Skin of body (tissue), 3 donors: ENCODE measurements at places on chromosomes 3 and 15.

DNA sequence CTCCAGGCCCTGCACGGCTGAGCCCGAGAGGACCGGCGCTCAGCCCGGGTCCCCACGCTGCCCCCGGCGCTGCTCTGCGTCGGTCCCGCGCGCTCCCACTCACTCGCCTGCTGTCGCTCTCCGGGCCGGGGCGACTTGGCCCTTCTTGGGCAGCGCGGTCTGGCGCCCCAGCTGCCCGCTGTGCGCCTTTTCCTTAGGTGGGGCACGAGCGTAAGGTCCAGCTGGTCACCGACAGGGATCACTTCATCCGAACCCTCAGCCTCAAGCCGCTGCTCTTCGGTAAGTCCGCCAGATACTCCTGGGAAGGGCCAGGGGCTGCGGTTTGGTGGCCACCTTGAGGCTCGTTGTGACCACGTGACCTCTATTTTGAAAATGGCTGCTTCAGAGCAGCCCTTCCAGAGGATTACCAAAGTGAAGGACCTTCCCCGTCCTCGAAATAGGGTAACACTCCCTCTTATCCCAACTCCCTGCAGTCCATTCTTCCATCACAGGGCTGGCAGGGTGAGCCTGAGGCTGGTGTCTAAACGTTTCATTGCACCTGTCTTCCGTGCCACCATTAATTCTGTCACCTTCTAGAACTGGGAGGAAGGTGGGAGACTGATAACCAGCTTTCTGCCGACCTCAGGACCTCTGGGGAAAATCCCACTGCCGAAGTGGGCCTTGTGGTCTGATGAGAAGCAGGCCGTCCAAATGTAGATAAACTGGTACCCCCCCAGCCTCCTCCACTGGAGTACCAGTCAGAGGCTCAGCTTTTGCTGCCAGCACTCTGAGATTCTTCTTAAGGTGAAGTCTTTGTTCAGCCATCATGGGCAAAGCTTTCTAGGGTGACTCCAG, 812 bp downstream of the P4HTM start:
- DNase-seq, result no peak

GRCh38 chr3:62416144-62416543, 42.8 kb upstream of the FEZF2 start:
- no peak for DNase-seq

GRCh38 chr3:52671676-52672075, 14.0 kb downstream of the PBRM1 start:
- DNase-seq, result no peak

GRCh38 chr3:156488767-156489166, 66.2 kb downstream of the SSR3 start:
- no peak for DNase-seq

GRCh38 chr15:39852250-39852649, 67.8 kb downstream of the GPR176 start:
- no peak for DNase-seq

DNA sequence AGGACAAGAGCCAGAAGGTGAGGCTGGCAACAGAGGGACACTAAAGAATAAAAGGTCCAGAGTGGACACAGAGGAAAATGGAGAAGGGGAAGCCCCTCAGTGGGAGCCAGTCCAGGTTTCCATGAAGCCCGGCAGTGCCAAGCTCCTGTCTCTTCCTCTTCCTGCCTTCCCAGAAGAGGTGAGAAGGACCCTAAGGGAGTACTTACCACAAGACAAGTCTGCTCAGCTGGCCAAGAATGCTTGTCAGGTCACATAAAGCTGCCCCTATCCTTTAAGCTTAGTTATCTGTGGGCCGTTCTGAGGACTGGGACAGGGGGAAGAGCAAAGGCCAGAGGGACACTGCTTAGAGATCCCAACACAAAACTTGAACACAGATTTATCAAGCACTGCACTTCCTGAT, 100.2 kb downstream of the RYK start:
- DNase-seq, result no peak

DNA sequence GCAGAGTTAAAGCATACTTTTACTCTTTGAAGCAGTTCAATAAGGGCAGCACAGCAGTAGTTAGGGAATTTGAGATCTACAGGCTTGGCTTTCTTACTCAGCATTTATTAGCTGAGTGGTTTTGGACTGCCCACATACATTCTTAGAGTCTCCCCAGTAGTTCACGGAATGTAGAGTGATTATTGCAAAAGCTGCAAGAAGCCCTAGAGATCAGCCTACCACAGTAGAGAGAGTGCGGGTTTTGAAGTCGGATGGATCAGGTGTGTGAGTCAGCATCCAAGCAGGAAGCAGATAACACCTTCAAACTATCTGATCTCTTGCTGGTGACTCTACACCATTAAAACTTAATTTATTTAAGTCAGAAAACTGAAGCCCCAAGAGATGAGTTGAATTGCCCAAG, 171.9 kb downstream of the SYNPR start:
- DNase-seq, result no peak

DNA sequence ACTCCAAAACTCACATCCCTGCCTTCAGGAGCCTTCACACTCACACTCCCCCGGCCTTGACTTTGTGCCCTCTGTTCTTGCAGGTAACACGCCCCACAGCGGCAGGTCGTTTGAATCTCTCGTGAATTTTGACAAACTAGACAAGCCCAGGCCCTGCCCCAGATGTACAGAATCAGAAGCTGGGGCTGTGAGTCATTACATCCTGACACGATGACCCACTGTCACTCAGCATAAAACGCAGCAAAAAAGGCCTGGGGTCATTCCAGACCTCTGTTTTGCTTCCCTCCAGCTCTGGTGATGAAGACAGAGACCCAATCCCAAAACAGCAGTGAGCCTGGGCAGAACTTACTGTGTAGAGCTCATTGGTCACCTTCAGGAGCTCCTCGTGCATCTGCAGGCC, 116.4 kb upstream of the RAD18 start:
- DNase-seq, result no peak

GRCh38 chr15:100705065-100705464, 102.7 kb downstream of the ASB7 start:
- DNase-seq, result no peak

DNA sequence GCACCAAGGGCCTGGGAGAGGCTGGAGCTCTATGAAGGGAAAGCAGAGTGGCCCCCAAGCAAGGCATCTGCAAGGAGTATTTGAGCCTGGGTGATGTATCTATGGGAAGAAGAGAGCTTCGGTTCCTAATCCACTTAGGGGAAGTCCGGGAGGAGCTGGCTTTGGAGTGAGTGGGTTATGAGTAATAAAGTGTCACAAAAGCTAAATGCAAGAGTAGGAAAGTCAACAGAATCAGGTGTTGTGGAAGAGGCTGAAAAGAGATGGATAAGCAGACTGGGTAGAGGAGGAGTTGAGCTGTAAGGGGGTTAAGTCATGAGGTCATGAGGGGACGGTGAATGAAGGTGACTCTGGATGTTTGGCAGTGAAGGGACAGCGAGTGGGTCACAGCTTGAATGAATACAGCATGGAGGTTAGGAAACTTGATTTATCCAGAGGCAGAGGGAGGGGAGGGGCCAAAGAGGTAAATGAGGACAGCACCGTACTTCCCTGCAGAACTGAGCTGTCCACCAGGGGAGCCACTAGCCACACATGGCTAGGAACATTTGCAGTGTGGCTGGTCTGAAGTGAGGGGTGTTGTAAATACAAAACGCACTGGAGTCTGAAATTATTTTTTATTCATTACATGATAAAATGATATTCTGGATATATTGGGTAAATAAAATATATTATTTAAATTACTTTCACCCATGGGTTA, 83.3 kb downstream of the ADCY5 start:
- no peak for DNase-seq

GRCh38 chr3:54831112-54831511, 96.7 kb downstream of the LRTM1 start:
- DNase-seq, result no peak
